Stromal cell of bone marrow (primary cell): ENCODE measurements at places on chromosomes 11 and 22.

GRCh38 chr11:876545-876944, 33.9 kb downstream of the TSPAN4 start:
- DNase-seq = no peak

- no peak for DNase-seq
Measured at GRCh38 chr22:32820131-32821119, 18.9 kb downstream of the TIMP3 start.

GRCh38 chr22:43643387-43643786, 168.7 kb downstream of the EFCAB6 start:
- no peak for DNase-seq

GRCh38 chr11:69538854-69539253, 57.4 kb downstream of the LINC01488 start:
- DNase-seq = no peak

- DNase-seq = no peak
Measured at GRCh38 chr11:269146-269890, 8.9 kb upstream of the NLRP6 start.

GRCh38 chr11:78460471-78460870, 42.9 kb upstream of the GAB2 start:
- peak; percentile 29 for DNase-seq

DNA sequence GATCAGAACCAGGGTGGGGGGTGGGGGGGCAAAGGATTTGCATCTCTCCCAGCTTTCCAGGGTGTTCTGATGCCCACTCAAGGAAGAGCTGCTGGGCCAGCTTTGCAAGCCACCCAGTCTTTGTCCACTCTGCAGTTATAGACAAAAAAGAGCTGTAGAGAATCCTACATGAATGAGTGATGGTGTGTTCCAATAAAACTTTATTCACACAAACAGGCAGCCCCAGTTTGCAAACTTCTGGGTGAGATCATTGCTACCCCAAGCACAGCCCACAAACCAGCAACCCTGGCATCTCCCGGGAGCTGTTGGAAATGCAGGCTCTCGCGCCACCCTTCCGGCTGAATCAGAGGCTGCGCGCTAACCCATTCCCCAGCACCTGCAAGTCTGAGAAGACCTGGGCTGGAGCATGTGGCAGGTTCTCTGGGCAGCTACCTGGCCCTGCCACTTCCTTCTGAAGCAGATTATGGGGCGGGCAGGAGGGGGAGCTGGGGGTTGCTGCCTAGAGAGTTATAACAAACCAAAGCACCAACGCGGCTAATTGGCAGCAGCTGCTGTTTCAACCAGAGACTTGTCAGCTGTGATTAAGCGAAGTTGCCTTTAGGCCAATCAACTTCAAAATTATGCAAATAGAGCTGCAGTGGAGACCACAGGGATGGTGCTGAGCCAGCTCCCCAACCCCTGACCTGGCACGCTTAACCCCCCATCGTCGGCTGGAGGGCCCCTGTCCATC, 3.8 kb upstream of the SHISAL1 start:
- DNase-seq = no peak
